ENCODE measurements at places on chromosomes 11 and 22. TPM values are rescaled to one million over a fixed set of nuclear protein-coding genes. Genes with fewer than 3 reads are reported as not detected.

GRCh38 chr11:106507645-106508306 lies 430.3 kb downstream of the AASDHPPT start:
- DNase-seq: no peak

DNA sequence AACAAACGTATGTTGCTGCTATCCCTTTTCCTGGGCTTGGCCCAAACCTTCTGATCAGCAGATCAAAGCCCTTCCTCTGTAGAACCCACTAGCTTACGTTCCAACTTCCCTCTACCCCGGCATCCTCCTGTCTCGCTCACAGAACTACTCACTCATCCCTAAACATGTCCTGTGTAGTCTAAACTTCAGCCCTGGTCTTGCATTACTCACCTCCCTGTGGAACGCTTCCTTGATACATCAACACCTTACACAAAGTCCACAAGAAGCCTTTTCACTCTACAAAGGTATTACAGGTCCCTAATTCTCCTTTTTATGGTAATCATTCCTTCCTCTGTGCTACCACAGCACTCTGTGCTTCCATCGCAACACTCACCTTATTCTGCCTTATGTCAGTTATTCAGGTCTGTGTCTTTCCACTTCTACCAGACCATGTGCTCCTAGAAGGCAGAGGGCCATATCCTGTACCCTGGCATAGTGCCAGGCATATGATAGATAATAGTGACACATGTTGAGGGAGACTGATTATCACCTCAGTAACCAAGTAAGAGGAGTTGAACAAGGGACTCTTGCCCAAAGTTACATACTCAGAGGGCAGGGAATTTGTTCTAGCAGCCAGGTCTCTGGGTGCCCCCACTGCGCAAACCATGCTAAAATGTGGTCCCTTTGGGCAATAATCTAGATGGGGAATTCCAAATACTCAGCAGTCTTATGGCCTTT lies 41.6 kb downstream of the USP35 start:
- DNase-seq: no peak

GRCh38 chr22:44440224-44441160 lies 57.5 kb downstream of the RTL6 start:
- no peak for DNase-seq

DNA sequence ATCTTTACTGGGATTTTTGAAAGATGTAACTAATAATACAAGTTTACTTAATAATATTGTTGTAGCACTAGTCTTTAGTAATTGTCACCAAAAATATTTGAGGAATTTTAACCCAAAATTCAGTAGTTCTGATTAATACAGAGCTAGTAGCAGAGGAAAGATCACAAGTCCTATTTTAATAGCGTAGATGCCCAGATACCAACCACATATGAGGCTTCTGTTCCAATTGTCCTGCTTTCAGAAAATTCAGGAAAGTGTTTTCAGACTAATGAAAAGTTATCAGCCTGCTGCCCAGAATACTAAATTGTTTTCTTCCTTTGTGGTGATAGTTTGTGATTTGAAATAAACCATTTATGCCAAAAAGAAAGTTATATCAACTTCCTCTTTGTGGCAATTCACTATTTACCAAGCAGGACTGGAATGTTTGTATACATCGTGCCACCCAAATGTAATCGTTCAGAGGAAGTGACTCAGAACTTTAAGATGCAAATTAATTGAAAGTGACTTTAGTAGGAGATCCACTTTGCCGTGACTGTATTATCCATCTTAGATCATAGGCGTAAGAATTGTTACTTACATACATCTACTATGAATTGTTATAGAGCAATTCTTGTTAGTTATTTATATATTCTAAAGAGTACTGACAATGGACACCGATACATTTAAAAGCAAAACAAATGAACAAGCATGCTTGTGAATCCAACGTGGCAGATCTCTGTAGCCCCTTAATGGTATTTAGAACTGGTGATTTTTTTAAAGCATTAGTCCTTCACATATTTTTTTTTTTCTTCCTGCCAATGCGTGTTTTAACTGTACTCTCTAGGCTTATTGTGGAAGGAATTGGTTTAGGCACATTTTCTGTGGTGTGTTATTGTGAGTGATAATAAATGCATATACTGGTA lies 231.0 kb downstream of the DDX10 start:
- DNase-seq: no peak

DNA sequence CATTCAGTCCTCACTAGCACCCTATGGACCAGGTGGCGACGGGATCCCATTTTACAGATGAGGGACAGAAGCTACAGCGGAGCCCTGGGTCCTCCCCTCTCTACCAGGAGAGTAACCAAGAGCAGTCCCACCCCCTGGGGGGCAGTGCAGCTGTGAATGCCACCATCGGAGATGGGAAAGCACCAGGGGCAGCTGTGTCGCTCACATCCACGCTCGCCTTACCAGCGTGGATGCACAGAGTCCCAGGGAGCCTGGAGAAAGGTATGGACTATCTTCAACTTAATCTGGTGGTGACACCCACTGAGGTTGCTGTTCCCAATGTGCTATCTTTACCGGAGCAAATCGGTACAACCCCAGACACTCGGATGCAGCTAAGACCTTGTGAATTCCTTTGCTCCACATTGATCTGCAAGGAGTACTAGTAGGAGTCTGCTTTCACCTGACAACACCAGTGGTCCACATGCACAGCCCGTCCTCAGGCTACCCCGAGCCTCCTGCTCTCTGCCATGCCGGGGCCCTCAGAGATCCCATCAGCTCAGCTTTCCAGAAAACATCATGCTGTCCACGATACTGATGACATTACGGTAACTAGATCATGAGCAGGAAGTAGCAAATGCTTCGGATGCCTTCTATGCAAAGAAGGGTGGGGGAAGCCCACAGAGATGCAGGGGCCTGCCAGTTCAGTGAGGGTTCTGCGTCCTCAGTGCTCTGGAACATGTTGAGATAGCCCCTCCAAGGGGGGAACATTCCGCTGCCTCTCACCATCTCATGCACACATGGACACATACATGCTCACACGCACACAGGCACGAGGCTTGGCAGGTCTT lies 126.0 kb downstream of the CTTN start:
- DNase-seq: no peak

DNA sequence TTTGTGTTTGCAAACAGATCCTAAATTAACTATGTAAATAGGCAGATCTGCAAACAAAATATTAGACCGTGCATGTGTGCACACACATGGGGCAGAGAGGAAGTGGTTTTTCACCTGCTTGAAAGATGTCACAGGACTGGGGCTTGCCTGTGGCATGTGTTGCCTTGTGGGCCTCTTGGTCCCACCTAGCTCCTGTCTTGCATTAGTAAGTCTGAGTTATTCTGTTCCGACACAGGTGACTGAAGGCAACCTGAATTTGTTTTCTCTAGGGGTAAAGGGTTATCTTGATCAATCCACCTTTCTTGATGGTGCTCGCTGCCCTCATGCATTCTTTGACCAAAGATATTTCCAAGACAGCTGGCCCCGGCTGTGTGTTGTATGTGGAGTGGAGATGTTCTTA lies 667.5 kb downstream of the NTM start:
- no peak for DNase-seq

MEI1 gene
- total RNA-seq: 0.31 TPM

GRCh38 chr22:37675930-37676735 lies 697 bp downstream of the LGALS1 start:
- peak; percentile 45 for DNase-seq

GRM5 gene
- total RNA-seq: not detected

- no peak for DNase-seq
Observed at GRCh38 chr11:108556019-108556418, 37.5 kb downstream of the EXPH5 start.

- no peak for DNase-seq
Observed at GRCh38 chr11:47443028-47443700, 5.8 kb downstream of the RAPSN start.

UPK2 gene
- total RNA-seq: not detected

EMID1 gene
- 6.5 TPM for total RNA-seq

UCP2 gene
- total RNA-seq: 13.0 TPM

DNA sequence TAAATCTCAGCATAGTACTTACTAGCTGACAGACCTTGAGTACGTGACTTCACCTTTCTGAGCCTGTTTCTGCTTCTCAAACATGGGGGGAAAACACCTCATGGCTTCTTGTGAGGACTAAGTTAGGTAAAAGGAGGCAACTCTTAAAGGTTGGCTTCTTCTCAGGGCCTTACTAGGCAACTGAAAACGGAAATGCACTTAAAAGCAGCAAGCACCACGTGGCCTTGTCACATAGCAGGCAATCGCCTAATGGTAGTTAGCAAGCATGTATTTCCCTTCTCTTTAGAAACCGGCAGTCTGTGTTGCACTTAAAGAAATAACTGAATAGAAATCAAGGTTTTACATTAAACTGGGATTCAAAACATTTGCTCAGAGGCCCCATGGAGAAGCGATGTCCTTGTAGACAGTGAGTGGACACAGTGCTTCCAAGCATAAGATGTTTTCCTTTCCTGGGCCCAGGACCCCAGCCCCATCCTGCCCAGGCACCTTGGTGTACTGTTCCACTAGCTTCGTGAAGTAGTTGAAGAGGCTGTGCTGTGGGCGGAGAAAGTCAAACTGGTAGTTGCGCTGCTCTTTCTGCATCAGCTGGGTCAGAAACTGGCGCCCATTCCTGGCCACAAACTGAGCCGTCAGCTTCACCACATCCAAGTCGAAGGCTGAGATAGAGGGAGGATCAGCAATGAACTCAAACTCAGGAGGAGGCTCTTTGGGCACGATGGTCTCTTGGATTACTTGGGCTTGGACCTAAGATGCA lies 12.1 kb downstream of the SF3A1 start:
- DNase-seq: no peak

OR52N4 gene
- not detected for total RNA-seq

- no peak for DNase-seq
Observed at GRCh38 chr11:121522043-121522941, 69.5 kb upstream of the SORL1-AS1 start.

DNA sequence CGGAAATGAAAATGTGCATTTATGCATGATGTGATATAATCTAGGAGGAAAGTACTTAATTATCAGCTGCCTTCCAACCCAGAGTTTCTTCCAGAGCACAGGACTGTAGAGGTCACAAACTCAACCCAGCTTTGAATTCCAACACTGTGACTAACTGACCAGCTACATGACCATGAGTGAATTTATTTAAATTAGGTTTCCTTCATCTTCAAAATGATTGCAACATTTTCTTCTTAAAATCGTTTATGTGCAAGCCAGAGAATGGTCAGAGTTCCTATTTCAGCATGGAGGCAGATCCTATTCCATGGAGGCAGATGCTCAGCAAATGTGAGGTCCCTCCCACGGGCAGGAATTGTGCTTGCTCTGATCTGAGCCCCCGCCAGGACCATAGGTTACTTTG lies 42.4 kb downstream of the OSBP start:
- DNase-seq: no peak

- no peak for DNase-seq
Observed at GRCh38 chr22:22196018-22196533, 48.5 kb upstream of the VPREB1 start.

EXPH5 gene
- 5.7 TPM for total RNA-seq

DNA sequence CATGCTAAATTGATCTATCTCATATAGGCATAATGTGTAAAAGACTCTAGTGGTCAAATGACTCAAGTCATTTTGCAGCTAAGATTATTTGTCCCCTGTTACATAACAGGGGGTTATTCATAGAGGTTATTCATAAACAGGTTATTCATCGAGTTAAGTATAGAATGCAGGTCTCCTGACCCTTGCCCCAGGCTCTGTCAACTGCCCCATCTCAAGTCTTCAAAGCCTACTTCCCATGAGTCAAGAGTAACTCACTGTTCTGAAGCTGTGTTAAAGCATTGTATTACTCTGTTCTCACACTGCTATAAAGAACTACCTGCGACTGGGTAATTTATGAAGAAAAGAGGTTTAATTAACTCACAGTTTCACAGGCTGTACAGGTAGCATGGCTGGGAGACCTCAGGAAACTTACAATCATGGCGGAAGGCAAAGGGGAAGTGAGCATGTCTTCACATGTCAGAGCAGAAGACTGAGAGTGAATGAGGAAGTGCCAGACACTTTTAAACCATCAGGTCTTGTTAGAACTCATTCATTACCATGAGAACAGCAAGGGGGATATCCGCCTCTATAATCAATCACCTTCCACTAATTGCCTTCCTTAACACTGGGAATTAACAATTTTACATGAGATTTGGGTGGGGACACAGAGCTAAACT lies 226.2 kb upstream of the BLID start:
- DNase-seq: no peak

- DNase-seq: no peak
Observed at GRCh38 chr22:41822317-41823057, 10.4 kb upstream of the SREBF2 start.

- peak; percentile 68 for DNase-seq
Observed at GRCh38 chr11:16604794-16605388, 133.6 kb upstream of the C11orf58 start.

CCDC116 gene
- total RNA-seq: 0.19 TPM

- no peak for DNase-seq
Observed at GRCh38 chr11:73784080-73784634, 3.5 kb upstream of the MRPL48 start.

- no peak for DNase-seq
Observed at GRCh38 chr11:86230179-86230804, 14.3 kb upstream of the EED start.

- DNase-seq: no peak
Observed at GRCh38 chr11:36450110-36450572, 59.9 kb downstream of the TRAF6 start.

GRCh38 chr22:47167056-47167455 lies 404.6 kb downstream of the TBC1D22A start:
- no peak for DNase-seq

DNA sequence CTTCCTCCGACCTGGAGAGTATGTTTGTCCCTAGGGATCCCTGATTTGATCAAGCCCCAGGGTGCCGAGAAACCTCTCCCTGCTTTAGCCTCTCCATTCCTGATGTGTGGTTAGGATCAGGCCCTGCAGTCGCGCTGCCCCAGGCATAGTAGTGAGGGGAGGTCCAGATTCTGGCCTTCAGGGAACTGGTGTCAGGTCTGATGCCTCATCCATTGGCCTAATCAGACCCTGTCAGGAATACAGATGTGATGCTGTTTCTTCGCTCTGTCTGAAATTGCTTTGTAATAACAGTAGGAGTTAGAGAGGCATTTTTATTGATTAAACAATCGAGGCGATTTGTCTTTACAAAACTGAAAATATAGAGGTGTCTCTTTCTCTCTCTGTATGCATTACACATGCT lies 75.2 kb downstream of the GRIK4 start:
- DNase-seq: no peak

DNA sequence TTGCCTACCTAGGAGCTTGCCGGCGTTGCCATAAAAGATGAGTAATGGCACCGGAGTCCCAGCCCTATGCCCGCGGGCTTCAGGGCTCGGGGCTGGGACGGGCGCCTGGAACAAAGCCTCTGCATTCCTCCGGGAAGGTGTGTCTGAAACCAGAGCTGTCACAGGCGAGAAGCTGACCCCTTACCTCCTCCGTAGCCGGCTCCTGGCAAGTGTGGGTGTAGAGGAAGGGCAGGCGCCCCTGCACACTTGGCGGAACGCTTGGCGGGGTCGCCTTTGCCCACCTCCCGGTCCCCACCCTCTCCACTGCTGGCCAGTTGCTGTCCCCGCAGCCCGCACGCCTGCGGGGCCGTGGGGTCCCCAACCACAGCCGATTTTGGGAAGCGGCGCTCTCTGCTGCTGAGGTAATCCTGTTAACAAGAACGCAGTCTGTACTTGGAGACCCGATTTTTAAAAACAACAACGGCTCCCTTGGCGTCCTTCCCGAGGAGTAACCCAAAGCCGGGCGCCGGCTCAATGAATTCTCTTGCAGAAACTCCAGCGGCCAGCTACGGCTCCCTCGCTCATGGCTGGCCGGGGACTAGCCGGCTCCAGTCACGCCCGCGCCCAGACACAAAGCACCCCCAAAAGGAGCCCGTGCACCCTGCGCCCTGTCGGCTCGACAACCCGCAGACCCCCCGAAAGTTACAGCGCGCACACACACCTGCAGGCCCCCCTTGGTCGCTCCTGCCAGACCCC lies 89.2 kb downstream of the PLEKHA7 start:
- DNase-seq: peak; percentile 84

Measured in pancreas (tissue), 10 donors.